Inflammatory macrophage (primary cell): ENCODE measurements at places on chromosomes 1 and 21.

- DNase-seq: no peak
Measured at GRCh38 chr1:85836736-85837135, 128.5 kb upstream of the ZNHIT6 start.

DNA sequence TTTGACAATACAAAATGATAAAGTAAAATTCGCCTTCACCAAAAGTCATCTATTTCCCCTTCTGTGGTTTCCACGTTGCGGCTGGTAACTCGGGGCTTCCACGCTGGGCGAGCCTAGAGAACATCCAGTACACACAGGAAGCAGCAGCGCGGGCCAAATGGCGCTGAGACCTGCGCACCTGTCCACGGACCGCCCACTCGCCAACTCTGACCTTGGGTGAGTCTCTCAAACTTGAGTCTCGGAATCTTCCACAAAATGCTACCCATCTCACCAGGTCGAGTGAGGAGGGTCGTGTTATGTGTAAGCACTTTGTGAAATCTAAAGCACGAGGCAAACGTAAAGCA, 820 bp upstream of the TTF2 start:
- DNase-seq: peak; percentile 11

DNA sequence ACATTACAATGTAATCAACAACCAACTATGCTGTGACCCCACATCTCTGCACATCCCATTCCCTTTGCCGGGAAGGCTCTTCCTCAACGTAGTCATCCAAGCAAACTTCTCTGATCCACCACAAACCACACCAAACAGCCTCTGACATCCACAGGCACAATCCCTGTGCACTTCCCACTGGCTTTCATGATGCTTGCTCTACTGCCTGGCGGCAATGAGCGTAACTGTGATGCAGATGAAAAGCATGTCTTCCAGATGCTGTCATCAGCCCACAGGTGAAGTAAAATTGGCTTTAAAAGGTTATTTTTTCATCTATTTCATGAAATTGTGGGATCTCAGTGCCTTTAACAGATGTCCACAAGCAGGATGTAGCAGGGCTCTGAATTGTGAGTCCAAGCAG, 635.2 kb downstream of the SMYD3 start:
- no peak for DNase-seq

GRCh38 chr1:30046751-30047150, 676.6 kb downstream of the MATN1 start:
- DNase-seq: no peak

DNA sequence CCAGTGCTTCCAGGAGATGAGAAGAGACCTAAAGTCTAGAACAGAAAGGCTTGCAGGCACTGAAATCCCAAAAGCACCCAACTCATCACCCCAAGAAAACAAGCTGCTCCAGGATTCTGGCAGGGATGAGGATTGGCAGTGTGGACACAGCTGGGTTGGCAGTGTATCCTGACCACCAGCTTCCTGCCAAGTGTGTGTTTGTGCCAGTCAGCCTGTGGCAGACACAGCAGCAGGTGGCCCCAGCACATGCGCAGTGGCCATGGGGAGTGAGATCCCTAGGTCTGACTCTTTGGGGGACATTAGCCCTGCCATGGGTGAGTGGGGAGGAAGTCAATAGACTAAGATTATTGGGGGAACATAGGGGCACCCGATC, 8.7 kb upstream of the SNAPIN start:
- no peak for DNase-seq

GRCh38 chr1:247365023-247365422, 33.4 kb upstream of the ZNF496 start:
- DNase-seq: no peak
